ENCODE measurements at places on chromosomes 7 and 10.
A peak's percentile ranks its signal among the peaks of the same experiment; 100 is the strongest.

- no peak for DNase-seq
- H3K4me3 ChIP-seq = no peak overlapping the region
- no peak overlapping the region for H3K27ac ChIP-seq
- H3K27me3 ChIP-seq = peaks cover 3% of the 10 kb centered on the region
- no peaks in the 10 kb centered on the region for H3K36me3 ChIP-seq
These were observed 51.6 kb upstream of the ARL4A start for GRCh38 chr7:12635830-12636229.

DNA sequence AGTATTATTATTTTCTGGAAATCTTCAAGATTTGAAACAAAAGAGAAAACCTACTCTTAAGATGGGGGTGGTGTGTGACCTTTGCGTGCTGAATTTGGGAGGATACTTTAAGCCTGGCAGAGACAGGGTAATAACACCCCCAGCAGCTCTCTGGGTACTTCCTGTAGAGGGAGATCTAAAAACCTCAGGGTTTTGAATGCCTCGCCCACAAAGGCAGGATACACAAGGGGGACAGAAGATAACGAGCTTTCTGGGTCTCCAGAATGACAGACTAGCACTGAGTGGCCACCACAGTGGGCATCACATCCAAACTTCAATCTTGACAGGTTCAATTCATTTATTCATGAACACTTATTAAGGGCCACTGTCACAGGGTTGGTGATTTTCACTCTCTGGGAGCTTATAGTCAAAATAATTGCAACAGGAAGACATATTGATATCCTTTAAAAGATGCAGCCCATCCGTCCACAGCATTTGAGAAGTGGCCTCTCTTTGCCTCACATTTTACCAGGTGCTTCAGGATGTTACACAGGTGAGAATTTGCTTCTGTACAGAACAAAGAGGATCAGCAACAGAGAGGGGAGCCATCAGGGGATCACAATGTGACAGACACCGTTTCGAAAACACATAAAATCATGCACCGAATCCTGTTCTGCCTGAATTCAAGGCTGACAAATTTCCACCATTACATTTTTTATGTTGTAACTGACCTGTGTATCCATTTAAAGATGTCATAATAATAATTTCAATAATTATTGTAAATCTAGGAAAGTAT lies 14.3 kb downstream of the CPA1 start:
- H3K27me3 ChIP-seq = no peaks in the 10 kb centered on the region
- H3K36me3 ChIP-seq = no peaks in the 10 kb centered on the region
- H3K4me3 ChIP-seq = no peak overlapping the region
- no peak for DNase-seq

- no peak overlapping the region for H3K4me3 ChIP-seq
- H3K27ac ChIP-seq = no peak overlapping the region
- H3K27me3 ChIP-seq = no peaks in the 10 kb centered on the region
- peaks cover 11% of the 10 kb centered on the region for H3K4me1 ChIP-seq
- H3K36me3 ChIP-seq = no peaks in the 10 kb centered on the region
- no peak for DNase-seq
These were observed 129.9 kb downstream of the DOCK4 start for GRCh38 chr7:112076324-112076723.

- H3K27ac ChIP-seq = no peak overlapping the region
- peaks cover 21% of the 10 kb centered on the region for H3K4me1 ChIP-seq
- DNase-seq = no peak
- no peak overlapping the region for H3K4me3 ChIP-seq
- no peaks in the 10 kb centered on the region for H3K36me3 ChIP-seq
These were observed 5.3 kb downstream of the VAX1 start for GRCh38 chr10:117132751-117133231.

DNA sequence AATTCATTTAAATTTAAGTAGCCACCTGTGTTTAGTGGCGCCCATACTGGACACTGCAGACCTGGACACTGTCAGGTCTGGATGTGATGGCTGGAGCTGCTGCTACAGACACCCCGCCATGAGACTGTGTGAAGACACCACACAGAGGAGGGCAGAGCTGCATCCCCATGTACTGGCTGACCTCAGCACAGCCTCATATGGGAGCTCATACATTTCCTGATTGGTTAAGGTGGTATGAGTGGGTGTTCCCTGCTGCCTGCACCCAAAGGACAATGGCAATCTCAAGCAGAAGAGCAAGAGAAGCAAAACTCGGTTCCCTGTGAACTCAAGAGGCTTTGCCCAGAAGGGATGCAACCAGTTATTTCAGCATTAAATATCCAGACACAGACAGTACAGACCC lies 60.0 kb downstream of the DLG5 start:
- H3K27me3 ChIP-seq = no peaks in the 10 kb centered on the region
- no peak overlapping the region for H3K27ac ChIP-seq
- no peak for DNase-seq
- H3K4me1 ChIP-seq = peaks cover 48% of the 10 kb centered on the region

- H3K36me3 ChIP-seq = no peaks in the 10 kb centered on the region
- no peak overlapping the region for H3K27ac ChIP-seq
- no peaks in the 10 kb centered on the region for H3K4me1 ChIP-seq
- DNase-seq = no peak
- H3K27me3 ChIP-seq = peaks cover 13% of the 10 kb centered on the region
These were observed 20.9 kb upstream of the JAKMIP3 start for GRCh38 chr10:132044803-132045202.

GRCh38 chr10:130757271-130757670 lies 554.2 kb downstream of the TCERG1L start:
- no peaks in the 10 kb centered on the region for H3K4me1 ChIP-seq
- H3K27me3 ChIP-seq = no peaks in the 10 kb centered on the region
- no peak overlapping the region for H3K4me3 ChIP-seq
- H3K27ac ChIP-seq = no peak overlapping the region
- H3K36me3 ChIP-seq = no peaks in the 10 kb centered on the region

DNA sequence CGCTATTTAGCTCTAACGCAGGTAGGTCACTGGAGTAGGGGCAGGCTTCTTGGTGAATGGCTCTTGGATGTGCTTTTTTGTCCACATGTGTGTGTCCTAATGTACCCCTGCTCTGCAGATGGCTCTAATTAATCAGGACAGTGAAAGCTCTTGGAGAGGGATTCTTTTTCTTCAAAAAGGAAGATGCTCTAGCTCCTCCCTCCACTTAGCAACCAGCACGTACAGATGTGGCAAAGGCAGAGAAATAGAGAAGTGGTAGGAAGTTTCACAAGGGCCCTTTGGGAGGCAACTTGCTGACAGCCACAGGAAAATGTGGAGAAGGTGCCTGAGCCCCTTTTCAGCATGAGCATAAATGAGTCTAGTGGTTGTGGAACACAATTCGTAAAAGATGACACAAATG lies 221.7 kb downstream of the PLXNA4 start:
- no peaks in the 10 kb centered on the region for H3K36me3 ChIP-seq
- DNase-seq = no peak
- H3K4me1 ChIP-seq = peaks cover 4% of the 10 kb centered on the region
- no peak overlapping the region for H3K4me3 ChIP-seq

DNA sequence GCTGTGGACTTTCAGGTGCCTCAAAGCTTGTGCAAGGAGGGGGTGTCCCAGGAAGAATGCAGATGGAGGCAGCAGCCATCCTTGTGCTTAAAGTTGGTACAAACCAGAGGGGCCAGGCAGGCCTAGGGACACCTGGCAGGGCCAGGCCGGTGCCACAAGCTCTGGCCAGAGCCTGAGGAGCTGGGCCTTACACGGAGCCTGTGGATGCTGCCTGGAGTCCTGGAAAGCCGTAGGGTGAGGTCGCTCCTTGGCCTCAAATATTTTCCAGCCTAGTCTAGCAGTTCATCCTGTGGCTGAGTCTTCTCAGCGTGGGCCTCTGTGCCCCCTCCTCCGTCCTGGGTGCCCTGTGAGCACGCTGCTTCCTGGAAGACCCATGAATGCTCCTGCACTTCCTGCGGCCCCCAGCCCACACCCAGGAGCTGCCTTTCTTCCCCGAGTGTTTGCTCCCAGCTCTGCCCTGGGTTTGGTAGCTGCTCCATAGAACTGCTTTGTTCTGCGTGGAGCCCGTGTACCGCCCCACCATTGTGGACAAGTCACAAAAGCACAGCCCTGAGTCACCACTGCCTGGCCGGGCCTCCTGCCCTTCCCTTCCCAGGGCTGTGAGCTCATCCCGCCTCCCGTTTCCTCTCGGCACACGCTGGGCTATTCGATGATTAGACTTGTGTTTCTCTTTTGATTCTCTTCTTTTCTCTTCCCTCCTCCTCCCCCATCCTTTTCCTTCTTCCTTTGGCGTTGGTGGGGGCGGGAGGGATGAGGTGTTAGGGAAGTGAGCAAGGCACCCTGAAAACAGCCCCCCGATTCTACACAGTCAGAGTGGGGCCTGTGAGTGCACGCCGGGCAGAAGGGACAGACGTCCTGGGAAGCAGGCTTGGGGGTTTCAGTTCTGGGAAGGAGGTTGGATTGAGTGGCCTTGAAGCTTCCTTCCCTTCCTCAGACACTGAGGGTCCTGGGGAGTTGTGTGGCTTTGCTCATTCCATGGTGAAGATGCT lies 73.2 kb upstream of the SHH start:
- H3K4me1 ChIP-seq = peaks cover 5% of the 10 kb centered on the region
- peak overlapping the region; percentile 68 for H3K27ac ChIP-seq
- H3K36me3 ChIP-seq = no peaks in the 10 kb centered on the region
- H3K27me3 ChIP-seq = no peaks in the 10 kb centered on the region
- H3K4me3 ChIP-seq = no peak overlapping the region

DNA sequence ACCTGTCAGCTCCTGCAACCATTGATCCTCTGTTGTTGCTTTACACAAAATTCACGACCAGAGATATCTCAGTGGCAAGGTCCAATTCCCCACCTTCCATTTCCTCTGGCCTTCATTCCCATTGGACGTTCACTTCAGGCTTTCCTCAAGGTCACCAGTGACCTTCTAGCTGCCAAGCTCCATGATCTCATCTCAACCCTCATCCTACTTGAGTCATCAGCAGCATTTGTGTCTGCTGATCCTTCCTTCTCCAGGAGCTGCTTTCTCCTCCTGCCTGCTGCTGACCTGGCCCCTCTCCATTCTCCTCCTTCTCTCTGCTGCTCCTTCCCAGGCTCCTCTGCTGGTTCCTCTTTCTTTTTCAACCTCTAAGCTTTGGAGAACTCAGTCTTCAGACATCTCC lies 66.2 kb upstream of the C10orf90 start:
- no peak for DNase-seq
- H3K36me3 ChIP-seq = no peaks in the 10 kb centered on the region
- H3K27me3 ChIP-seq = no peaks in the 10 kb centered on the region

DNA sequence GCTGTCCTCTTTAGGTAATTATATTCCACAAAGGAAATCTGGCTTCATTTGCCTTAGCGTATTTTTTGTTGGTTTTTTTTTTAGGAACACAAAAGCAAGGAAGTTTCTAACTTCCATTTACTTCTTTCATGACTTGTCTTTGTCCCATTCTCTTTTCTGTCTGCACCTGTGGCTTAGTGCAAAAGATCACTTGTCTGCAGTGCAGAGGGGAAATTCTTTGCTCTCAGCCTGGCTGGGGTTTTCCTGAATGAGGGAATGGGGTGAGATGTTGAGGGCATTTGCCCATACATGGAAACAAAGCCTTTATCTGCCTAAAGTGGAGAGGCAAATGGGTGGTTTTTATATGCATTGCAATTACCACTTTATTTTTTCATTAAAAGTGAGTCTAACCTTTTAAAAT lies 361.1 kb upstream of the IGFBP3 start:
- no peak for DNase-seq
- no peaks in the 10 kb centered on the region for H3K36me3 ChIP-seq
- no peak overlapping the region for H3K27ac ChIP-seq
- no peaks in the 10 kb centered on the region for H3K4me1 ChIP-seq
- no peak overlapping the region for H3K4me3 ChIP-seq

DNA sequence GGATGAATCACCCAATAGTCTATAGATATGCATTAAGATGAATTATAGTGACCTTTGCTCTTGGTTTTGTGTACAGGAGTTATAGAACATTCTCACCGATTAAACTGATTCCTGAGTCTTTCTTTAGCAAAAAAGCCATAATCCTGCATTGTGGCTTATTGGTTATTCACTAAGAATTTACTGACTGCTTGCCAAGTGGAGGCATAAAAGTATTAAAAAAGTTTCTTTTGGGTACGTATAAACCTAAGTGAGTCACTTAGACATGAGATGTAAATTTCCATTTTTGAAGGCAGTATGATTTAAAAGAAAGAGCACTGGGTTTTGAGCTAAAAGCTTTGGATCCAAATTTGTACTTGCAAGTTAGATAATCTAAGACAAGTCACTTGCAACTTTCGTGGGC lies 100.7 kb downstream of the CDK6 start:
- no peak overlapping the region for H3K4me3 ChIP-seq
- H3K27me3 ChIP-seq = no peaks in the 10 kb centered on the region
- DNase-seq = no peak

- no peaks in the 10 kb centered on the region for H3K27me3 ChIP-seq
- H3K4me3 ChIP-seq = no peak overlapping the region
- no peaks in the 10 kb centered on the region for H3K4me1 ChIP-seq
- H3K27ac ChIP-seq = no peak overlapping the region
These were observed 34.5 kb downstream of the RTKN2 start for GRCh38 chr10:62234077-62234605.

- no peak overlapping the region for H3K4me3 ChIP-seq
- no peak overlapping the region for H3K27ac ChIP-seq
- no peaks in the 10 kb centered on the region for H3K36me3 ChIP-seq
- H3K4me1 ChIP-seq = no peaks in the 10 kb centered on the region
- no peaks in the 10 kb centered on the region for H3K27me3 ChIP-seq
- DNase-seq = no peak
These were observed 756.7 kb downstream of the GATA3 start for GRCh38 chr10:8811201-8811600.

DNA sequence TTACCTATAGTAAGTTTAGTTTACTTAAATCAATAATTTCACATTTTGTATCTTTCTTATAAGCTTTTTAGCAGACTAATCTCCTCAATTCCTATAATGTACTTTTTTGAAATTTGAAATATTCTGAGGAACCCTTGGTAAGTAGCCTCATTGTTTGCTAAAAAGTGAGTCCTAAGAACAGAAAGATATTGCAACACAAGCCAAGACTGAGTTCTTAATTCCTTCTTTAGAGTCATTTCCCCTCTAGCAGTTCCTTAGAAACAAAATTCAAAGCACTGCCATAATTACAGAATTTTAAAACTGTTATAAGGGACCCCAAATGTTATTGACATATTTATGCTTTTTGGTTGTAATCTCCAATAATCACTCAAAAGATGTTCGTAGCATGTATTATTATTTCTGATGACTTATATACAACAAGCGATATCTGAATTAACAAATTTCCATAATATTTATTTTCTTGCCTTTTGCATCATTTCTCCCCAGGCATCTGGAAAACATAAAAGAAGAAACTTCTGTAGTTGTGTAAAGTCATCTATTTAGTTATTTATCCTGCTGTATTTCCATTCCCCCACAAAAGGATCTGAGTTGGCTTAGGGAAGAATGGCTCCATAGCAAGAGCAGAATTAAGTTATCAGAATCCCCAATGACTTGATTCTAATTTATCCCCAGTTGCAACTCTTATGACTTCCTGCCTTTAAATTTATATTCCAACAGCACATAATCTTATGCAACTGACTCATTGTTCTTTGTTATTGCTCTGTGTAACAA lies 67.8 kb downstream of the TMEM26 start:
- H3K4me3 ChIP-seq = no peak overlapping the region
- DNase-seq = no peak
- peaks cover 3% of the 10 kb centered on the region for H3K27me3 ChIP-seq
- no peaks in the 10 kb centered on the region for H3K4me1 ChIP-seq
- no peaks in the 10 kb centered on the region for H3K36me3 ChIP-seq

GRCh38 chr7:50405221-50405620 lies 44.9 kb downstream of the FIGNL1 start:
- H3K27me3 ChIP-seq = no peaks in the 10 kb centered on the region
- H3K4me3 ChIP-seq = no peak overlapping the region
- H3K27ac ChIP-seq = no peak overlapping the region
- no peaks in the 10 kb centered on the region for H3K36me3 ChIP-seq
